ENCODE measurements at places on chromosomes 13 and 19. TPM values are rescaled to one million over a fixed set of nuclear protein-coding genes. Genes with fewer than 3 reads are reported as not detected.

DNA sequence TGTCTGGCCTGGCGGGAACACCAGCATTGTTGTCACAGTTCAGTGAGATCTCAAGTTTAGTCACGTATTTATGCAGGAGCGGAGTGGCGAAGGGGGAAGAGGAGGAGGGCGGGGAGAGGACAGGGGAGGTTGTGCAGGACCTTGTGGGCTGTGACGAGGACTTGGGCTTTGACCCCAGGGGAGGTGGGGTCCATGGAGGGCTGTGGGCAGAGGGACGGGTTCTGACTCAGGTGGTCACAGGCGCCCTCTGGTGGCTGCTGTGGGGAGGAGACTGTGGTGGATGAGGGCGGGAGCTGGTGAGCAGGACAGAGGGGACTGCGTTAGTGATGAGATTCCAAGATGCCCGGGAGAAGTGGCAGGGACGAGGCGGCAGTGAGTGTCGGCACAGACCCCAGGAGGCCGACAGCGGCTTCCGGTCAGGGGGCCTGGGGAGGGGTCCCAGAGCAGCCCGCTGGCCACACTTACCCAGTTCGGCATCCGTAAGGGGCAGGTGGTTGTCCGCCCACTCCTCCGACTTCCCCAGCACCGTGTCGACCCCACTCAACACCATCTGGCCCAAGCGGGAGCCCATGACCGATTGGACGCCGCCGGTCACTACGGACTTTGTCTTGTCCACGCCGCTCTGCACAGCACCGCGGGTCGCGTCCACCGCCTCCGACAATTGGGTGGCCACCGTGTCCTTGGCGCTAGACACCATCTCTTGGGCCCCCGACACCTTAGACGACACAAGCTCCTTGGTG is 15.7 kb downstream of the PLIN3 start:
- peak; percentile 89 for DNase-seq

- no peak for DNase-seq
These were observed 7.9 kb upstream of the MAB21L1 start for GRCh38 chr13:35484384-35484783.

DNA sequence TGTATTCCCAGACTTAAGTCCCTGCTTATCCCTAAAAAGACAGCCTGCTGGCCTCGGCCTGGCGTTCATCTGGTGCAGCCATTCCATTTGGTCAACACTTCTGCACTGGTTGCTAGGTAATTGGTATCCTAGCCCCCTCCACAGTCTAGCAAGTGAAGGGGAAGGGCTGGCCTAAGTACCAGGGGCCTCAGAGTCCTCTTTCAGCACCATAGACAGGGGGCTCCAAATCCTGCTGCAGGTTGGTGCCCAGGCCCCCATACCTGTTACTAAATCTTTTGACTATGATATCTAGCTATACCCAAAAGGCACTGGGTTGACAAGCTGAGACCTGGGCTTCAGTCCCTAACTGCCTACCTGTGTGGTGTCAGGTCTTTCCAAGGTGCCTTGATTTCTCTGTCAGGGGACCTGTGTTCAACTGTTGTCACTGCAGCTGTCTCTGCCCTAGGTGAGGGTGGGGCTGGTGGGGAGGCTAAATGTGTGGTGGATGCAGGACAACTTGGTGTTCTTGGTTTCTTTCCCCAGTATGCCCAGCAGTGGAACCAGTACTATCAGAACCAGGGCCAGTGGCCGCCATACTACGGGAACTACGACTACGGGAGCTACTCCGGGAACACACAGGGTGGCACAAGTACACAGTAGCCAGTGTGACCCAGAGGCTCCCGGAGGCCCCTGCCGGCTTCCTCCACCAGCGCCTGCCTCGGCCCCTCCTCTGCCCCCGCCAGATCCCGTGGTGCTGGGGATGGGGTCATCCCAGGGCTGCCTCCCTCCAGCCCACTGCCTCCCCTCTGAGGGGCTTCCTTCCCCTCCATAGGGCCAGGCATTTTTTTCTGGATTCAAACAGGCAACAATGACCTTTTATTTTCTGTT is 3.8 kb upstream of the CCDC97 start:
- no peak for DNase-seq

FSD1 gene
- total RNA-seq, result 53.5 TPM

DNA sequence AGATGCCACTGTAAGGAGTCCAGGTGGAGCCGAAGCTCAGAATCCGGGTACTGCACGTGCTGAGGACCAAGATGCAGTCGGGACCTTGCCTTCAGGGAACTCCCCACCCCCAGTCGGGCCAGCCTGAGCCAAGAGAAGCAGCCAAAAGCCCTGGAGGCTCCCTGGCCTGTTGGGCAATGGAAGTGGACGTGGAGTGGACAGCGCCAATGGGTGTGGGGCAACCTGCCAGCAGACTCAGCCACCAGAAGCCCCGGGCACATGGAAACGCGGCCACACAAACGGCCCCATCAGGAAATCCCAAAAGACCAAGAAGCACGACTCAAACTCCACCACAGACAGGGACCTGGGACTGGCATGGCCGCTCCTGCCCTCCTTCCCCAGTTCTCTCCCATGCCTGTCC is 30.0 kb upstream of the KCTD15 start:
- no peak for DNase-seq

PSMC4 gene
- total RNA-seq, result 114 TPM

DNA sequence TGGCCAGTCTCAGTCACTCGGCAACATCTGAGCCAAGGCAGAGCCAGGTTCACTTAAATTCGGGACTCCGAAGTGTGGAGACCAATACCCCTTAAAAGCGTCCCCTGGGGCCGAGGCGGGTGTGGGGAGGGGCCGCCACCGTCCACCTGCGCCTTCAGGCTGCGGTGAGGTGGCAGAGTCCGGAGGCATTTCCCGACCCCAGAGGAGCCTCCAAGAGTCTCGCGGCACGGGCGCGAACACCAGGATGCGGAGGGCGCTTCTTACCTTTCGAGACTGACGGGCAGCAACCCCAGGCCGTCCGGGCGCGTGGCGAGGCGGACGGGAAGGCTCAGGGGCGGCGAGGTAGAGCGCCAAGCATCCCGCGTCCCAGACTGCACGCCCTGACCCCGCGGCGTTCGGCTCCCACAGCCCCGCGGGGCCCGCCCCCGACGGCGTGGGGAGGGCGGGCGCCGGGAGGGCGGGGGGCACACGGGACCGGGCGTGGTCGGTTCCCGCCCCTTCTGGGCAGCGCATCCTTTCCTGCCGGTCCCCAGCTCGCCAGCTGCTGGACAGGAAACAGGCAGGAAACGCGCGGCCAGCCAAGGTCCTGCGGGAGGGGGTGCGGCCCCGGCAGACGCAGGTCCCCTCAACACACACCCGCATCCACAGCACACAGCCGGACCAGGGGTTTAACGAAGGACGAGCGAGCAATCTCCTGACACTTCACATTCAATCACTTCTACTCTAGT is at the start of gene THSD1:
Gene THSD1, minus strand, starts transcription at position 406 of the 728 bp plus-strand sequence. CDS start 3,572 bp downstream, outside the sequence.
- DNase-seq, result no peak
